ENCODE measurements at places on chromosomes 5 and 9.

DNA sequence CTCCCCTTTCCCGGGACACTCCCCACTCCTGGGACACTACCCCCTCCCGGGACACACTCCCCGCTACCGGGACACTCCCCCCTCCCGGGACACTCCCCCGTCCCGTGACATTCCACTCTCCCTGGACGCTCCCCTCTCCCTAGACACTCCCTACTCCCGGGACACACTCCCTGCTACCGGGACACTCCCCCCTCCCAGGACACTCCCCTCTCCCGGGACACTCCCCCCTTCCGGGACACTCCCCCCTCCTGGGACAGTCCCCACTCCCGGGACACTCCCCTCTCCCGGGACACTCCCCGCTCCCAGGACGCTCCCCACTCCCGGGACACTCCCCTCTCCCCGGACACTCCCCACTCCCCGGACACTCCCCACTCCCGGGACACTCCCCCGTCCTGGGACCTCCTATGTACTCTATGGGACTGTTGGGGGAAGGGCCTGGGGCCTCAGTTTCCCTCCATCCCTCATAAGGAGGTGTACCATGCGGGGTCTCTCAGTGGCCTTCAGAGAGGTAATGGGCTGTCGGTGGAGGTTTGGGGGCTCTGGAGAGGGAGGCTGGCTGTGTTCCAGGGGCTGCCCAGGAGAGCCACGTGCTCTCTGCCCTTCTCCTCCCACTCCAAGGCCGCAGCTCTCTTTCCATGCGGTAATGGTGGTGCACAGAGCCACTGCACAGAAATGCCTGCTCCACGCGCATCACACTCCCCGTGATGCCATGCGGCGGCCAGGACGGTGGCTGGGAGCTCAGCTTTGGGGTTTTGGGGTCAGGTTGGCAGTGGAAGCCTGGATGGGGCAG lies 96.2 kb downstream of the RXRA start:
- no peak for DNase-seq

DNA sequence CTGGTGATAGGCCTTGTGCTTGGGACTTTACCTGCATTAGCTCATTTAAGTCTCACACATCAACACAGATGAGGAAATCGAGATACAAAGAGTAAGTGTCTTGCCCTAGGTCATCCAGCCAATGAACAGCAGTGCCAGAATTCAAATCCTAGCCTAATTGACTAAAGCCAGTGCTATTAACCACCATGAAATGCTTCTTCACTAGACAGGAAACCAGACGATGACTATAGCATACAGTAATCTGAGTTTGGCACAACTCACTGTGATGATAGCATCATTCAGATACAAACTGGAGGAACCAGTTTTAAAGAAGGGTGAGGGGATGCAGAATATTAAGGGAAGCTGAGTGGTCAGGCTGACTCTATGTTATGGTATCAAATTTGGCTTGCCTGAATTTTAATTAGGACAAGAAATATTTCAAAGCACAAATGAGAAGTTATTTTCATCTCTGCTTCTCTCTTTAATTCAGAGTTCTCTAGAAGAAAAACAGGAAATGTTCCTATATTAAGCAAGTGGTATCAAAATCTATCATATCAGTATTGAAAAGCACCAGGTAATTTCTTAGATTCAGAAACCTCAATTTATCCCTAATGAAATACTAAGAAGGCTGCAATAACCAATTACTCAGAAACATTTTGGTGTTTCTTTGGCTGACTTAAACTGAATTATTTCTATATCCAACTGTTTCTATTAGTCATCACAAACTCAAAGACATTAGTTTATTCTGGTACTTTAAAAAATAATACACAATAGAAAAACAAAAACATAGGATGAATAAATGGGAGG lies 147.0 kb upstream of the RASA1 start:
- peak; percentile 76 for DNase-seq

DNA sequence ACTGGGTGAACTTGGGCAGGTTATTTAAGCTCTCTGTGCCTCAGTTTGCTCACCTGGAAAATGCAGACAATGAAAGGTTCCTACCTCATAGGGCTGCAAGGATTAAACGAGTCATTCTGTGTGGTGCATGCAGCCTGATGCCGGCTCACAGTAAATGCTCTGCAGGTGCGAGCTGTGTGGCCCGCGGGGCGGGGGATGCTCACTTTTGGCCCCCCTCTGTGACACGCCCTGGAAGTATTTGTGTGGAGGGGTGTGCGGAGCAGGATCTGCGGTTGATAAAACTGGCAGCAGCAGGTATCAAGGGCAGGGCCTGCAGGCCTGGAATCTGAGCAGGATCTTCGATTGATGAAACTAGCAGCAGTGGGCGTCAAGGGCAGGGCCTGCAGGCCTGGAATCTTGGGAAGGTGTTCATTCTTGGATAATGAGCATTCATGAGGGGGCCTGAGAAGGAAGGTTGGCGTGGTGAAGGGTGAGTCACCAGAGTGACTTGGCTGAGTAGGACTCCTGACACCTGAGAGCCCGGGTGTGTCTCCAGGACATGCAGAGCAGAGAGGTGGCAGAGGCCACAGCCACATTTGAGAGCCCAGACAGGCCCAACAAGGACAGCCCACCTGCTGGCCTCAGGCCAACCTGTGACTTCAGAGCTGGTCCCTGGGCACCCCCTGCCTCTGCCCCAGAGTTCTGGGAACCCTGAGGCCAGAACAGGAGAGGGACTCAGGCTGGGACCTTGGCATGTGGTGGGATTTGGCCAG lies 11.9 kb downstream of the UNC5A start:
- no peak for DNase-seq

DNA sequence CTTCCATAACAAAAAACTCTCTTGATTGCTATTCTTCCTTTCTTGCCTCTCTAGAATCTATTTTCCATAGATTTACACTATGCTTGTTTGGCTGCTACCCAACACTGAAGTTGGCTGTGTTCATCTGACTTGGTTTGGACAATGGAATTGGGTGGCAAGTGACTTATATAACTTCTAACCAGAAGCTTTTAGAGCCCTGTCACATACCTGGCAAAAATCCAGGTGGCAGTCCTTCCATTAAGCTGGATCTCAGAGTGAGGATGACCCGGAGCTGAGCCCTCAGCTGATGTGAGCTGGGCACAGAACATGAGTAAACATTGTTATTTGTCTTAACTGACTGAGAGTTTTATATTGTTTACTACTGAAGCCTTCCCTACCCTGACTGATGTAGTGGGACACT lies 225.7 kb downstream of the TLR4 start:
- no peak for DNase-seq

GRCh38 chr5:175460126-175460525 lies 16.1 kb upstream of the DRD1 start:
- DNase-seq = no peak

All from fibroblast of skin of left biceps (primary cell).